ENCODE measurements at places on chromosomes 6 and 20.

DNA sequence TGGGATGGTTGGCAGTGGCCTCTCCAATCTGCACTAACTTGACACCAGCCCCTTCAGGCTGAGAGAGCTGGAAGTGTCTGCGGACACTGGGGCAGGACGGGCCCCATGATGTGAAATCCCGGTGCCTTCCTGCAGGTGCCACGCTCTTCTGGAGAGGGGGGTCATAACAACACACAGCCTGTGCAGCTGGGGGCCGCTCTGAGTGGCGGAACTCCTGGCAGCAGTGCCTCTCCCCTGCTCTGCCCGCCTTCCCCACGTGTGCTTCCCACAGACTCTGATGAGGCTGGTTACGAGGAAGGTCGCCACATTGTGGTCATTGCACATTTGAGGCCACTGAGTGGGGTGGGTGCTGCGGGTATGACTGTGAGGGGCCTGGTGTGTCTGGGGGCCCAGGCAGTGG is 145.2 kb downstream of the DTNBP1 start:
- no peak for DNase-seq

DNA sequence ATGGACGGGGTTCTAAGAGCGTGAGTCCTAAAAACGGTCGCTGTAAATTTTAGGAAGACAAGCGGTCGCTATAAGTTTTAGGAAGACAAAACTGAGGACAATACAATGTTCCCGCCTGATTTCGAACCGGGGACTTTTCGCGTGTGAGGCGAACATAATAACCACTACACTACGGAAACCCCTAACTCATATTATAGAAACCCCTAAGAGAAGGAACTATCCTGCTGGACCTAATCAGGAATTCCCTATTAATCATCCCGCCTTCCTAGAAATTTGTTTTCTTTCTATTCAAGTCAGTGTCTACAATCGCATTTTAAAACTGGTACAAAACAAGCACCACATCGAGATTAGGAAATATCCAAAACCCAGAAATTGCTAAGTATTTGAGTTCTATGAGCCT is 183.8 kb downstream of the OR2B2 start:
- DNase-seq, result no peak

GRCh38 chr6:147161974-147162495 is 42.2 kb upstream of the STXBP5 start:
- DNase-seq, result no peak

- no peak for DNase-seq
Measured at GRCh38 chr20:39878809-39879208, 810.2 kb downstream of the MAFB start.

GRCh38 chr20:48642105-48642880 is 185.5 kb downstream of the PREX1 start:
- DNase-seq, result no peak

- no peak for DNase-seq
Measured at GRCh38 chr6:85460921-85461797, 11.3 kb downstream of the NT5E start.

DNA sequence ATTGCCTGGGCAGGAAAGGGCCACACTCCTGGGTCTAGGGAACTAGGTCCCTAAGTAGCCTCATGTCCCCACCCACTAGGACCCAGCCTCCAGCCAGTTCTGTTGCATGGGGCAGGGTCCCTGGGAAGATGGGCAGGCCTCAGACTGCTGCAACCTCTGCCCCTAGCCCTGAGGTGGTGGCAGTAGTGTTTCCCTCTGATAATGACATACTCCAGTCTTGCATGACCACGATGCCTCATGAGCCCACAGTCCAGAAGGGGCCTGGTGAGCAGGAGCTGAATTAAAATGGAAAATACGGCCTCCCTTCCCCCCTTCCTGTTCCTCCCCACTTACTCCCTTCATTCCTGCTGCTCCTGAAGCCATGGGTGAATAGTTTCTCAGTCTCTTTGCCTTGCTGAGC is 36.0 kb upstream of the SCRT2 start:
- DNase-seq, result no peak

DNA sequence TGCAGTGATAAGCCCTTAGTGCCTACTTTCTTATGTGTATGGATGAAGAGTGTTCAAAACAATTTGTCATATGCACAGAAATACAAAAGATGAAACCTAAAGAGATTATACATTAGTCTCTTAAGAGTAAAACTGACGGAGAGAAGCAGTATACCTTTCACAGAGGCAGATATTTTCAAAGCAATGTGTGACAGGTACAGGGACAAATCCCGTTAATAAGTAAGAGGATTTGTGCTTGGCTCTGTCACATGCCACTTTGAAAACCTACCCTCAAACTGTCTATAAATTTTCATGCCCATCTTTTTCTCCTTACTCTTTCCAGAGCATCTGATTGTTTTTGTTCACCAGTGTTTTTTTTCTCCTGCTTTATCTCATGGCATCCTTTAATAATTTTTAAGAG is 741.3 kb upstream of the MMS22L start:
- DNase-seq, result no peak

DNA sequence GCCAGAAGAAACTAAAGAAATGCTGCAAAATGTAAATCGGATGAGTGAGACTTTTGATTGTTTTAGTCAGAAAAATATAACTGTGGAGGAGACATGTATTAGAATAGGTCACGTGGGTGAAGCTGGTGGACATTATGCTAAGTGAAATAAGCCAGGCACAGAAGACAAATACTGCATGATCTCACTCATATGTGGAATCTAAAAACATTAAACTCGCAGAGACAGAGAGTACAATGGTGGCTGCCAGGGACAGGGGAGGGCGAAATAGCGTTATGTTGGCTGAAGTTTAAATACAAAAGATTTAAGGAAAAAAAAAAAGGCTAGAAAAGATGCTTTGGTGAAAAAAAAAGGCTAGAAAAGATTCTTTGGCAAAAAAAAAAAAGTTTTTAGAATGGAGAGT is 63.5 kb upstream of the HDDC2 start:
- no peak for DNase-seq

GRCh38 chr6:119858901-119859300 is 509.3 kb upstream of the MAN1A1 start:
- no peak for DNase-seq

DNA sequence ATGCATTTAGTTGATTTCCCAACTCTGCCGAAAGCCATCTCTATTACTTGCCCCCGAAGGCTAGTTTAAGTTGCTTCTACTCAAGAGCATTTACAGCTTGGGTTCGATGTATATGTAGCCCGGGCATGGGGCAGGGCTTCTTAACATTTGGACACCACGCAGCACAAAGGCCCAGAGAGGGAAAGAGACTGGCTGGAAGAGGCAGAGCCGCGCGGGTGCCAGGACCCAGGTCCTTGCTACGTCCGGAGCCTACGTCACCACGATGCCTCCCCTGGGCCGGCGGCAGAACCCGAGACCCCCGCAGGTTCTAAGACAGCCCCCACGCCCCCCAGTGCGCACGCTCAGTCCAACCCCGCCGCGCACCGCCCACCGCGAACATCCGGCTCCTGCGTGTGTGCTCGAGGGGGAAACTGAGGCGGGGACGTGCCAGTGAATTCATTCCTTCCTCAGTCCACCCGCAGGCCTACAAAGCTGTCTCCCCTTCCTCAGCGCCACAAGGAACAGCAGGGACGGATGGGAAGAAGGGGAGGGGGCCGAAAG is 367 bp upstream of the PCIF1 start:
- no peak for DNase-seq

GRCh38 chr20:61296629-61297019 is 44.6 kb downstream of the CDH4 start:
- DNase-seq, result no peak

- DNase-seq, result no peak
Measured at GRCh38 chr6:3701631-3702030, 49.9 kb downstream of the PXDC1 start.

DNA sequence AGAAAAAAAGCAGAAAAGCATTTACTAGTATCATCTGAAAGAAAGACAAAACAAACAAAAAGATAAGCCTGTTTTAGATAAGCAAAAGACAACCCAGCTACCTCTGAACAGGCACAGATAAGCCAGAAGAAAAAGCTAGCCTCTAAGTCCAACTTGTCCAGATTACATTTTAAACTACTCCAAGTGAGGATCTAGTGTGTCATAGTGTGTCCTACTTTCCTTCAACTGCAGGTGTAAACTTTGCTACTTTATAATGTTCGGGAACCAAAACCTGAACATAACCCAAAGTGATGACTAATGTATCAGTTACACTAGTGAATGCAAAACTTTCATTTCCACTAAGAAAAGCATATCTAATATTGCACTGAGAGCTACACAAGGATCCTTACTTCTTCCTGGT is 19.5 kb downstream of the ADNP start:
- no peak for DNase-seq
